ENCODE measurements at places on chromosomes 2 and 18.

DNA sequence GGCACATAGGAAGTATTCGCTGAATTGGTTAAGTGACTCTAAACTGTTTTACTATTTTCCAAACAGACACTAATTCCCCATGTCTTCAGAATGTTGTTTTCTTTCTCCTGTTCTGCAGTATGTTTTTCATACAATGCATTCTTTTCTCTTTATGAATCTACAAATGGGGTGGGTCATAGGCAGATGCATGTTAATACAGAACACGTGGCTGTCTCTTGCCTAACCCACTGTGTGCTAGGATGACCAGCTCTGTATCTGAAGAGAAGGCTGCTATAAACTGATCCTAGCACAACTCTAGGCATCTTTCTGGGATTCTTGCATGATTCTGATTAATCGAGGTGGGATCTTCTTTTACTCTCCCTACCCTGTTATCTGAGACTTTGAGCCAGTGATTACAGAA lies 826.0 kb downstream of the PLCL1 start:
- no peak for DNase-seq

DNA sequence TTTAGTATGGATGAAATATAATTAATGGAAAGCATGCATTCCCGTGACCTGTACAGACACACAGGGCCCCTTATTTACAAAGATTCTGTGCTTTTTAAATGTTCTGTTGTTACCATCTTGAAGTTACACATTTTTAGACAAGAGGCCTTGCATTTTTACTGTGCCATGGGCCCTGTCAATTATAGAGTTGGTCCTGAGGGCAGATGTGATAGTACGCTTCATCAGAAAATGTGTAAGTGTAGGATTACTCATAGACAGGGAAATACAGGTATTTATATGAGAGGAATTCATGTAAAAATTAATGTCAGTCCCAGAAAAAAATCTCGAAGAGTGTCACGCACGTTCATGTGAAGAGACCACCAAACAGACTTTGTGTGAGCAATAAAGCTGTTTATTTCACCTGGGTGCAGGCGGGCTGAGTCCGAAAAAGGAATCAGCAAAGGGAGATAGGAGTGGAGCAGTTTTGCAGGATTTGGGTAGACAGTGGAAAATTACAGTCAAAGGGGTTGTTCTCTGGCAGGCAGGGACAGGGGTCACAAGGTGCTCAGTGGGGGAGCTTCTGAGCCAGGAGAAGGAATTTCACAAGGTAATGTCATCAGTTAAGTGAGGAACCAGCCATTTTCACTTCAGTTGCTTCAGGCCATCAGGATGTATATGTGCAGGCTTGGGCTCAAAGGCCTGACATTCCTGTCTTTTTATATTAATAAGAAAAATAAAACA lies 12.2 kb upstream of the ALPK2 start:
- no peak for DNase-seq

DNA sequence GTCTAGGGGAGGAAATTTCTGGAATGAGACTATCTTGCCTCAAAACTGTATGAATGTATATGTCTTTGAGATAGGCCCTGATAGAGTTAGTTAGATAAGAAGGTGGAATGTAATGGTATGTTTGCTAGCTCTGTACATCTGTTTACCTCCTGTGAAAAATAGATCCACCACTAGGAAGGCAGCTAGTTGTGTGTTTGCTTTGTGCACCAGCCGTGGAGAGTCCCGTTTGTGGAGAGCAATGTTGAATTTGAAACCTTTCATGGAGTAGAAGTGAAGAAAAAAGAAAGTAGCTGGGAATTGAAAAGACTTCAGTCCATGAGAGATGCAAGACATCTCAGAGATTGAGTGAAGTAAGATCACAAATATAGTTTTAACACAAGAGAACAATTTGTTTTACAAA lies 25.4 kb downstream of the ASXL3 start:
- no peak for DNase-seq

DNA sequence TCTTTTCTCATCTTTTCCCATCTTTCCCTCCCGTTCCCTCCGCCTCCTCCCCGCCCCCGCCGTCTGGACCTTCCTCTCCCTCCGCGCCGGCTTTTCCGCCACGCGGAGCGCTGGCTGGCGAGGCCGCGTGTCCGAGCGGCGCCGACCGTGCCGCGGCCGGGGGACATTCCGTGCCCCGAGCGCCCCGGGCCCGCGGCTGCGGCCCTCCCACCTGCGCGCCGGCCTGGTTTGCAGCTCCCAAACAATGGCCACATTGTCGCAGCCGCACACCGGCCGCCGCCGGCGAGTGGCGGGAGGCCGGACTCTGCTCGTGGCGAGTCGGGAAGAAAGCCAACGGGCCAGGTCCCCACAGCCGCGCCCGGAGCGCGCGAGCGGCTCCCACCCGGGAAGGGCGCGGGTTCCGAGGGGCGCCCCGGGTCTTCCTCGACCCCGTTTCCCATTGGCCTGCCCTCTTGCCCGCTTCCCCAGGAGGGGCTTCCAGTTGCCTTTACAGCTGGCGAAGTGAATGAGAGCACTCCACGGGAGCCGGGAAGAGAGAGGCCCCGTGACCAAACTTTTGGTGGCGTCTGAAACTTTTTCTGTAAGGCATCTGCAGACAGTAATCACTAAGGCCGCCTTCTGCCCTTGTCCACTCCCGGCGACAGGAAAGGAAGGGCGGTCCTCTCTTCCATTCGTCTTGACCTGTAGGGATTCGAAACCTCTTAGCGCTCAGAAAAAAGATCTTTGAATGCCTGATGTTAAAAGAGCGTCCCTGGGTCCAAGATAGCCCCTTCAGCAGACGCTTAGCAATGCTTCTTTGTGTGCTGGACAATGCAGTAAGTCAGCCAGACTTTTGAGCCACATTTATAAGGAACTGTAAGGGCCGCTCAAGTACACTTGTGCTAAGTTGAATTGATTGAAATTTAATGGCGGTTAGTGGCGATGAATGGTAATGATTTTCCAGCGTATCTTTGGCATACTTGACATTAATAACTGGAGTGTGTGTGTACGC lies 6.2 kb downstream of the GLI2 start:
- DNase-seq: no peak

GRCh38 chr18:34077599-34077998 lies 147.1 kb downstream of the NOL4 start:
- DNase-seq: no peak
